ENCODE measurements at places on chromosomes 1 and 21. TPM values are rescaled to one million over a fixed set of nuclear protein-coding genes. Genes with fewer than 3 reads are reported as not detected.

ZYG11A gene
- 0.13 TPM for total RNA-seq

RNF207 gene
- total RNA-seq = 6.8 TPM

GRIK3 gene
- not detected for total RNA-seq

NBPF19 gene
- total RNA-seq = 14.4 TPM

TMEM183A gene
- total RNA-seq = 71.7 TPM

FCN3 gene
- not detected for total RNA-seq

MIXL1 gene
- not detected for total RNA-seq

SLAMF7 gene
- not detected for total RNA-seq
